NCI-H1417 (cell line): ENCODE measurements at places on chromosomes 2 and 18.

- DNase-seq: no peak
Measured at GRCh38 chr2:38600921-38601455, 1.7 kb downstream of the HNRNPLL start.

- peak; percentile 98 for DNase-seq
Measured at GRCh38 chr2:209476367-209477208, 52.7 kb downstream of the MAP2 start.

DNA sequence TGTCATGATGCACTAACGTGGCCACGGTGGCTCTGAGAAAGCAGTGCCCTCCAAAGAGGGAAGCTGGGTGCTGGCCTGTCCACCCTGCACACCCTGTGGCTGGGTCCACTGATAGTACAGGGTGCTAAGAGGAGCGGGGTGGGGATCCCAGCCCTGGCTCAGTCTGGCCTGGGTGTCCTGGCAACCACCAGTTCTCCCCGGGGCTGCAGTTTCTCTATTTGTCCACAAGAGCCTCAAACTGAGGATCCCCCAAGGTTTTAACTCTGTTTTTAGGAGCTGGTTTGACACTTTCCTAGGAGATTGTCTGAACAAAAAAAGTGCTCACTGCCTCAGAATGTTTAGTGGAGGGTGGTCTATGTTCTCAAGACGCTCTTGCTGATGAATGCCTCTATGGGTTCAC is 29.0 kb downstream of the EDAR start:
- DNase-seq: no peak

DNA sequence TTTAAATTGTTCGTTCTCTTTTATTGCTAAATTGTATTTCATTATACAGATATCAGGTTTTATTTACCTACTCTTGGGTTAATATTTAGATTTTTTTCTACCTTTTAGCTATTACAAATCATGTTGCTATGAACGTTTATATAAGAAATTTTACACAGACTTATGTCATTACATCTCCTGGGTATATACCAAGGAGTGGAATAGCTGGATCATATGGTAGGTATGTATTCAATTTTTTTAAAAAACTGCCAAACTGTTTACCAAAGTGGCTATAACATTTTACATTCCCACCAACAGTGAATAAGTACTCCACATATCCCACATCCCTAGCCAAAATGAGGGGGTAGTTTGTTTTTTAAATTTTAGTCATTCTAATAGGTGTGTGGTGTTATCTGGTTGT is 32.3 kb upstream of the BAZ2B start:
- no peak for DNase-seq

- DNase-seq: no peak
Measured at GRCh38 chr18:60292186-60292585, 80.4 kb downstream of the MC4R start.

DNA sequence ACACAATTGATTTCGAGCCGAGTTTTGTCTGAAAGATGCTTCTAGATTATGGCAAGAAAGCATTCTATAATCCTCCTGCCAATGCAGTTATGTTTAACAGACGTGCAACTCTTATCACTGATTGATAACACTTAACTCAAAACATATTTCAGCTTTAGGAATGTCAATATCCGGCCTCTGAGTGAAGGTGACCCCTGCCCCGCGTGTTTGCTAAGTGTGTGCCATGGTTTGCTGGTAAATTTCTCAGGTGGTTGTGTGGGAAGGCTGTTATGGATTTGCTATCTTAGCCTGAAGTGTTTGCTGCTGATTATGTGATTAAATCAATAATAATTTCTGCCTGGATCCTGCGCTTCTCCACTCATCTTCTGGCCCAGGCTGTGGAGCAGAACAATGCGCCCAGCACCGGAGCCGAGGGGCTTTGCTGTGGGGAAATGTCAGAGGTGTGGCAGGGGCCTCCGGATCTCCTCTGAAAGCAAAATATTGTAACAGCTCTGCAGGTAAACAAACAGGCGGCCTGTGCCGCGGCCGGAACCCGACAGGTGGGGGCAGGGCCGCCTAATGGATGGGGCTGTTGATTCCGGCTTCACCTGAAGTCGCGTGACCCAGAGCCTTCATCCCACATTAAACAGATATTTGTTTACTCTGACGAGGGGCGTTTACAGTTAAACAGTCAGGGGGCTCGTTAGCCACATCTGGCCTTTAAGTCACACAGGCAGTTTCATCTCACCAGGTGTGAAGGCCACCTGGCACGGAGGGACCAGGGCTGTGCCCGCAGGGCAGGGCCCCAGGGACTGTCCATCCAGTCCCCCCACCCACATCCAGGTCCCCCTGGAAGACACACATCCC is 210.7 kb upstream of the SALL3 start:
- peak; percentile 98 for DNase-seq

DNA sequence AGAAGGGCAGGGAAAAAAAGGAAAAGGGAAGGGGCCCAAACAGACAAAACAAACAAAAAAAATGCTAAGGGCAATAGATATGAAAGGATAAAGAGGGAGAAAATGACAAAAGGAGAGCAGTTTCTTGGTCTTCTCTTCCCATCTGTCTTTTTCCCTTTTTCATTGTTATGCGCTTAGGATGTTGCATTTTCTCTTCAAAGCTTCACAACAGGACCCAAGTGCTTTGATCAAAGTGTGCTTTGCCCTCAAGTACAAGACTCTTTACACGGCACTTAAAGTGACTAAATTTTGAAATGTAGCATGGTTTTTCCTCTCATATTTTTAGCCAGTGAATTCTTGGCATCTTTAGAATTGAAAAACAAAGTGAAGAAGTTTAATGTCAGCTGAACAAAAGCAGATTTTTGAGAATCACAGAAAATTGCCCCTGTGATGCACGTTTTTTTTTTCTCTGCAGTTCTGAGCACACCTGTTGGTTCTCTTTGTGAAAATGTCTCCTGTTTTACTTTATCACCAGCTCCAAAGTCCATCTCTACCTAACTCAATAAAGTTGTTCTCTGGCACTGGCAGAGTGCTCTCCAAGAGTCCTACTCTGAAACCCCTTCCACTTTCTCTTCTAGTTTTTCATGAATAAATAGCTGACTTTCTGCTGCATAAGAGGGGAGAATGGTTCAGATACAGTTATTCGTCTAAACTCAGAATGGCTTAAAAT is 126.6 kb downstream of the KCNH7 start:
- no peak for DNase-seq

DNA sequence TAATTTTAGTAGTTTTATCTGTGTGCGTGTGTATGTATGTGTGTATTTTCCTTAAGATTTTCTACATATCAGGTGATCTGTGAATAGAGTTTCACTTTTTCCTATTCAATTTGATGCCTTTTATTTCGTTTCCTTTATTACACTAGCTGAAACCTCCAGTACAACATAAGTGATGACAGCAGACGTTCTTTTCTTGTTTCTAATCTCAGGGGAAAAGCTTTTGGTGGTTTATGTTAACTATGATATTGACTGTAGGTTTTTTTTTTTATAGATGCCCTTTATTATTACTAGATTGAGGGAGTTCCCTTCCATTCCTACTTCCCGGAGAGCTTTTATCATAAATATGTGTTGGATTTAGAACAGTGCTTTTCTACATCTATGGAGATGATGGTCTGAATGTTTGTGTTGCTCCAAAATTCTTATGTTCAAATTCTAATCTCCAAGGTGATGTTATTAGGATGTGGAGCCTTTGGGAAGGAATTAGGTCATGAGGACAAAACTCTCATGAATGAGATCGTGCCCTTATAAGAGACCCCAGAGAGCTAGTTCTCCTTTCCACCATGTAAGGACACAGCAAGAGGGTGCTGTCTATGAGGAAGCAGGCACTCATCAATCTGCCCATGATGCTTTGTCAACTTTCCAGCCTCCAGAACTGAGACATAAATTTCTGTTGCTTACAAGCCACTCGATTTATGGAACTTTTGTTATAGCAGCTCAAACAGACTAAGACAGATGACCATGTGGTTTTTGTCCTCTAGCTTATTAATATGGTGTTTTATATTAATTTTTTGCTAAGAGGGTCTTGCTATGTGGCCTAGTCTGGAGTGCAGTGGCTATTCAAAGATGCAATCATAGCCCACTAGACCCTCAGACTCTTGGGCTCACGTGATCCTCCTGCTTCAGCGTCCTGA is 5.9 kb upstream of the RHBDD1 start:
- DNase-seq: no peak

DNA sequence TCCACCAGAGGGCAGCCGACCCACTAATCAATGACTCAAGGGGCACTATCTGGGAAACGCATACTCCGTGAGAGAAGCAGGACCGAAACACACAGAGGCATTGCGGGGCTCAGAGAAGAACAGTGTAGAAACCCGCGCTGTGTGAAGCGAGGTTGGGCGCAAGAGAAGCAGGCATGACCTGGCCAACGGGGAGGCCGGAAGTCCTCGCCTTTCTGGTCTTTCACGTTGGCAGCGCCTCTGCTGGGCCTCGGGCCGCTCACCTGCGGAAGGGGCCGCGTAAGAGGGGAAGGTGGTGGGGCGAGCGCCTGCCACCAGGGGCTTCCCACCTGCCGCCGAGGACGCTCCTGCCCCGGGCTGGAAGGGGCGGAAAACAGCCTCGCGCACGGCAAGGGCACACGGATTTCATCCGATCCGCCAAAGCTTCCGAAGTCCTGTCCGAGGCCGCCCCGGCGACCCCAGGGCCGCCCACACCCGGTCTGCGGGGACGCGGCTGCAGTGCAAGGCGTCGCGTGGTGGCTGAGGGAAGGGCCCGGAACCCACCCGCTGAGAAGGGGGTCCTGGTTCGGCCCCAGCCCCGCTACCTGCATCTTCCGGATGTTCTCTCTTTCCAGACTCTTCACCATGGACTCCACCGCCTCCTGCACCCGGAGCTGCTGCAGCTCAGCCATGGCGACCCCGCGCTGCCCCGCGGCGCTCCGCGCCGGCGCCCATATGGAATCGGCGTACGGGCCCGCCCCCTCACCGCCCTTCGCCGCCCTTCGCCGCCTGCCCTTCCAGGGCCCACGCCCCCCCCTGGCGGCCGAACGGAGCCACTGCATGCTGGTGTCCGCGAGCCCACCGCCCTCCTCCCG is at the start of gene FAM136A:
Gene FAM136A, minus strand, starts transcription at position 724 of the 851 bp plus-strand sequence. Its CDS starts 56 bp downstream, at position 668.
- DNase-seq: peak; percentile 93

DNA sequence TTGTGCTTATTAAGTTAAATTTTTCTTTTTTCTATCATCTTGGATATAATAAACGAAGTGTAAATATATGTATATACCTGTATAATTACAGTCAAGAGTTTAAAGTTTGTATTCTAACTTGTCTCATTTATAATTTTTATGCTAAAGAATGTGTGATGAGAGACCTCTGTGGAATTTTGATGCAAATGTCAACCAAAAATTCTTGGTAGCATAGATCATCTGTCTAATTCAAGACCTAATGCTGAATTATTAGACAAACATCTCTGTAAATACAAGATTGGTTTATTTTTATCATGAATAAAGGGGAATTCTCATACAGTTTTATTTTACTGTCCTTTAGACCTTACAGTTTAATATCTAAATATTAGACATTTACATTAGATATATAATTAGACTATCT is 149.2 kb upstream of the VWC2L start:
- DNase-seq: no peak

DNA sequence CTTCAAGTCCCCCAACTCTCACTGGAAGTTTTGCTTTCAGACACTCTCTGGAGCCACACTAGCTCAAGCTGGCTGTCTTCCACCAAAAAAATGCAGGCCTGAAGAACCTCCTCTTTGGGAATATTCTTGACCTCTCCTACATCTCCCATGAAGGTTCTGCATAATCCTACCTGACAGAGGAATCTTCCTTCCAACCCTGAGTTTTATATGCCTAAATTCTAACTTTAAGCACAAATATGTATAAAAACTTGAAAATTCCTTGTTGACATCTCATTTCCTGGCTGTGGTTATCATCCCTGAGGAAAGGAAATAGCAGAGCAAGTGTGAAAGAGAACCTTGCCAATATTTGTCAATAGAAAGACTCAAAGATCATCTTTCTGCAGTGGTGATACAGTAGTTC is 249.0 kb downstream of the LPIN1 start:
- no peak for DNase-seq

DNA sequence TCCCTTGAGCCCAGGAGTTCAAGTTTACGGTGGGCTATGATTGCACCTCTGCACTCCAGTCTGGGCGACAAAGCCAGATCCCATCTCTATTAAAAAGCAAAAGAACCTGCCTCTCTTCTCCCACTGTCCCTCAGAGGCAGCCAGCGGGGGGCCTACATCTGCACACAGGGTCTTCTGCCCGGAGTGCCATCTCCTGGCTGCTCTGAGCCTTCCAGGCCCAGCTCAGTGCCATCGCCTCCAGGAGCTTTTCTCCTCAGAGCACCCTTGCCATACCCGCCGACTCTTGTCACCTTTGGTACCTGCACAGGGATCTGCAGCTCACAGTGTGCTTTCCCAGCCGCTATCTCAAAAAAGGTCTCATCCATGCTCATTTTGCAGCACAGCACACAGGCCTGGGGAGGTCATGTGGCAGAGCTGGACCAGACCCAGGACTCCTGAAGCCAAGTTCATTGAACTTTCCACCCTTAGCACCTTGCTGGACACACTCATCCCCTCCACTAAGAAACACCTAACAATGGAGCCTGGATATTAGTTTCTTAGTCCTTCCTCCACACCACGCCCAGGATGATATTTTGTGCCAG is 186.3 kb downstream of the HAUS1 start:
- no peak for DNase-seq

DNA sequence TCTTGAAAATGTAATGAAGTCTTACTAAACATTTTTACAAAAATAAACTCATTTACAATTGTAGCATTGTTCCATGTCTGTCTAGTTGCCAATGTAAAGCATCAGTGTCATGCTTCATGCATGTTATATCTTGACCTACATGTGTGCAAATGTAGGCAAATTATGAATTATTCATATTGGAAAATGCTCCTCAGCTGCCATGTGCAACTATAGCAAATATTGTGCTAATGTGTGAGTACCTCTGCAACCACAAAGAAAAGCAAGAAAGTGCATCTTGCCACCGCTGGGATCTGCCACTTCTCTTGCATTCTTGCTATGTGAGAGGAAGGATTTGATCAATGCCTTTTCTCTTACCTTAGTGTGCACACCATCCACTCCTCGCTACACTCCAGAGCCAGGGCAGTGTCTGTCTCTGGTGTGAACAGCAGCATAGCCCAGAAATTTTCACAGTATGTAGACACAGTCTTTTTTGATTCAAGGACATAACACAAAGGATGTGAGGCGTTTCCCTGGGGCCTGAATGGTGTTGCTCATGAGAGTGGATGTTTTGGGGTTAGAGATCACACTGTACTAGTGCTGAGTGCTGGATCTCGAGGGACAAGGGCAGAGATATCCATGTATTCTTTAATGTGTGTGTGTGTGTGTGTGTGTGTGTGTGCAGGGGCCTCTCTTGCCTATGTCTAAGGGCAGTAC is 47.6 kb upstream of the HAAO start:
- no peak for DNase-seq

DNA sequence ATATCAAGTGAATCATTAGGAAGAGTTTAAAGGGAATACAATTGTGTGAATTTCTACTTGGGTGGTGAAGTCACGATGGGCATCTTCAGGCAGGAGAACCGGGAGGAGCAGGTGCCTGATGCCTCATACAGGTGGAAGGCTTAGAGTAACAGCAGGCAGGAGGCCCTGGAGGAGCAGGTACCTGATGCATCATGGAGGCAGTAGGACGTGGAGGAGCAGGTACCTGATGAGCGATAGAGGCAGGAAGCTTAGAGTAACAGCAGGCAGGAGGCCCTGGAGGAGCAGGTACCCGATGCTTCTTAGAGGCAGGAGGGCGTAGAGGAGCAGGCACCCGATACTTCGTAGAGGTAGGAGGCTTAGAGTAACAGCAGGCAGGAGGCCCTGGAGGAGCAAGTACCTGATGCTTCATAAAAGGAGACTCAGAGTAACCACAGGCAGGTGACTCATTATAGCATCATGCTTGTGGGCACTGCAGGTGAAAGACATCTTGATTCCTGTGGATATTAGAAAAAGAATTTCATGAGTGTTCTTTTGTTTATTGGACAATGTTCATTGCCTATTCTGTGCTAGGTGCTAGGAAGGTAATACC is 133.9 kb downstream of the ATP9B start:
- no peak for DNase-seq
